ENCODE measurements at places on chromosomes 13 and 19.

- DNase-seq = no peak
Observed at GRCh38 chr13:113402471-113403254, 38.7 kb upstream of the GRTP1 start.

DNA sequence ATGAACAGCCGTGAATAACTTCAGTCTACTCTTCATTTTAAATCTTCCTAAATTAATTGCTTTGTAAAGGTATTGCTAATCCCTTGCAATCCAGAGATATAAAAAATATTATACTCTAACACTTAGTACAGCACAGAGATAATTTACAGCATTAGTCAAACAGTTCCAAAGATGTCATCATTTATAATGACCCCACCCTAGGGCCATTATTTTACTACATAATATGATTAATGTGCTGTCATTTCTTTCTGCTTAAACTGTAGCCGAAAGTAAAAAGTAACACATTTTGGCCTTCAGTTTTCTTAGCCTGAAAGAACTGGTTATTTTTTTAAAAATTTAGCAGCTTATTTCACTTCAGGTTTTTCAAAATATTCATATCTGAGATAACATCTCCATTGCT is 256.3 kb upstream of the RFC3 start:
- DNase-seq = no peak

GRCh38 chr19:5503598-5503997 is 48.4 kb downstream of the ZNRF4 start:
- no peak for DNase-seq

GRCh38 chr19:8398311-8398771 is 8.2 kb downstream of the RAB11B start:
- DNase-seq = no peak

Data from CD4-positive, alpha-beta T cell treated with Interleukin-21 for 1 hour (primary cell).